Right ventricle myocardium superior (tissue), 1 donor: ENCODE measurements at places on chromosomes 2 and 18. TPM values are rescaled to one million over a fixed set of nuclear protein-coding genes. Genes with fewer than 3 reads are reported as not detected.

LOXHD1 gene
- total RNA-seq, result 0.62 TPM

DNA sequence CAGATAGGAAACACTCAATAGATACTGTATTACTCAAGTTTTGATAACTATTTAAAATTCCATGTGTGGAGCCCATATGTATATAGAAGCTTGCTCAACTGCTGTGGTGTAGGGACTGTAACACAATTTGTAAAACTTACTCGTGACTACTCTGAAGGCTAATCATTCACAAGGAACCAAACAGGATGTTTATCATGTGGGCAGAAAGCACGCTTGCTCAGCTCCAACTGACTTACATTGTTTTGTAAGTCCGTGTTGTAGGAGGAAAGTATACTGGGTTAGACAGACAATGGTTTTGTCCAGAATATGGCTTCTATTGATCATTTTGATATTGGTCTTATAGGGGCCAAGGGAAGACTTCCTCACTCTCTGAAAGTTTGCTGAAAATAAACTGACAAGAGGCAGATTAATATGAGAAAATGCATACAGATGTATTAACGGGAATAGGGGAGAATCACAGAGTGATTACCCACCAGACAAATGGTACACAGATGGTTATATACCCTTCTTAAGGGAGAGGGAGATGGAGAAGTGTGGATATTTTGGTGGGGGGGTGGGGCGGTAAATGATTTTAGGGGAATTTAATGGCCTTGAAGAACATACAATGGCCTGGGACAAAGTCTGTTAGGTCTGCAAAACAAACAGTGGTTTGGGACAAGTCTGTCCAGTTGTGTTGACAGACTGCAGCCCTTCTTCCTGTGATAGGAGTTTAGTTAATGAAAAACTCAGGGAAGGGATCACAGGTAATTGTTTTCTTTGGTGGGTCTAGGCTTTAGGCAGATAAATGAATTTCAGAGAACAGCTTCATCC is 259.3 kb upstream of the SP5 start:
- DNase-seq, result no peak

CASP8 gene
- total RNA-seq, result 2.8 TPM

FER1L5 gene
- total RNA-seq, result not detected
